CD4-positive, alpha-beta memory T cell (primary cell): ENCODE measurements at places on chromosomes 7 and 10.

DNA sequence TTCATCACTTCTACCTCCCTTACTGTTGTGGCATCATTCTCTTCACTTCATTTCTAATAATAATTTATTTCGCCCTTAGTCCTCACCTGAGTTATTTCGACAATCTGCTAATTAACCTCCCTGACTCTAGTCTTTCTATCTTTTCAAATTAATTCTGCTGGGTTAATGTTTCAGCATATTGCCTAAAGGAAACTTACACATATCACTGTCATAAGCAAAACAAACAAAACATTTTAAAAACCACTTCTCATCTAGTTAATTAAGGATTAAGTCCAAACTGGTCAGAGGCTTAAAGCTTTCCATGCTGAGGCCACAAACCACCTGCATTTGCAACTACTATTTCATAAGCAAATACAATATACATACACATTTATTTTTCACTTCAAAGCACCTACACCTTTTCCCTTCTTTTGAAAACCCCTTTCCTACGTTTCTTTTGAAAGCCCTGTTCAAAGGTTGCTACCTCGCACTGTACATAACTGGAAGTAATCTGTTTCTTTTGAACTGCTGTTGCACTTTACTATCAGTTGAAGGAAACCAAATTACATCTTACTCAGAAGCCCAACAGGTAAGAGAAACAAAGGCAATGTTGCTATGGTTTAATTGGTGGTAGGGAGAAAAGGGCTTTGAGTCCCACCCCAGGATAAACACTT lies 10.3 kb downstream of the SEM1 start:
- no peak for DNase-seq

DNA sequence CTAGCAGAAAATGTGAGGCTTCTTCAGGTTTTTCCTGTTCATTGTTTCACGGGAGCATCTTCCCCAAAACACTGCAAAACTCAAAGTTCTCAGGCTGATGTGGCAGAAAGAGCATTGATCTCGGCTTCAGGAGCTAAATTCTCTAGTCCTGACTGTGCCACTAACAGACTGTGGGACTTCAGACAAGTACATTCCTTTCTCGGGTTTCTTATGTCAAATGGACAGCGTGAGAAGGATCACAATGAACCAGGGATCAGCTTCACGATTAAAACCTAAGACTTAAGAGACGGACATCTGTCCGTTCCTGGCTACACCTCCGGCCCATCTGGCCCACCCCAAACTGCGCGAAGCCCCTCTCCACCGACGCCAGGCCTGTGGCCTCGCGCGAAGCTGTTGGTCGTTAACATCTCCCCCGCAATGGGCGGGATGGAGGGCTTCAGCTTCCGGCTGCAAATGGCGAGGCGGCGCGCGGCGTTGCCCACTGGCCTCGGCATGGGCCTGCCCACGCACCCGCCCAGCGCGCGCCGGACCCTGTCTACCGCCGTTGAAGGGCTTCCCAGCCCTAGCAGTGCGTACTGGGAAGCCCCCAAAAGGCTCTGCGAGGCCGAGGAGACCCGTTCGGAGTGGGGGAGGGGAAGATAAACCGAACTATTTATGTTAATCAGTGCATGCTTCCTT lies 549 bp upstream of the DDX50 start:
- DNase-seq: no peak

DNA sequence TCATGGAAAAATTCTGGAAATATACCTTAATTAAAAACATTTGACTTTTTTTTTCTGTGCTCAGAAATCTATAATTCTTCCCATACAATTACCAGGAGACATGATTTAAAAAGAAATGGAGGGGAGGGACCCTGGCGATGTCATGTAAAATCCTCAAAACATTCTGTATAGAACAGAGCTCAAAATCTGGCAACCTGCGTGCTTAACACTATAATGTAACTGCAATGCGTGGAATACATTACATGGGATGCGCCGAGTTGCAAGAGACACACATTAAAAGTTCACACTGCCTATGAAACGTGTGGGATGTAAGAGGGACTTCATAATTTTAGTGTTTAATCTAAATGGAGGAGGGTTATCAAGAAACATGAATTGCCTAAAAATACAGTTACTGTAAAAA lies 215.0 kb downstream of the GLI3 start:
- no peak for DNase-seq

DNA sequence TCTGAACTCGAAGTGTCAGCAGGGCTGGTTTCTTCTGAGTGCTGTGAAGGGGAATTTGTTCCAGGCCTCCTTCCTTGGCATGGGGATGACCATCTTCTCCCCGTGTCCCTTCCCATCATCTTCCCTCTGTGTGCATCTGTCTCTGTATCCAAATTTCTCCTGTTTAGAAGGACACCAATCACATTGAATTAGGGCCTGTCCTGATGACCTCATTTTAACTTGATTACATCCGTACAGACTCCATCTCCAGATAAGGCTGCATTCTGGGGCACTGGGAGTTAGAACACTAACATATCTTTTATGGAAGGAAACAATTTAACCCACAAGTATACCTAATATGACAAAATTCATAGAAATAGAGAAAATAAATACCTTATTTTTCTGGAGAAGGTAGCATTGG lies 76.8 kb upstream of the ANKRD1 start:
- DNase-seq: no peak
